A549 treated with CORT108297 at 1 μM for 4 hours (cell line): ENCODE measurements at places on chromosomes 13 and 19. TPM values are rescaled to one million over a fixed set of nuclear protein-coding genes. Genes with fewer than 3 reads are reported as not detected.

Gene IFNL1
- total RNA-seq, result 0.15 to 0.42 TPM (median 0.32 TPM) in 4 of 5 replicates, not detected in the other

Gene MUC16
- 0.02 to 0.07 TPM (median 0.05 TPM) in 5 replicates for total RNA-seq

Gene ENOX1
- total RNA-seq, result 0.70 to 1.1 TPM (median 0.80 TPM) in 5 replicates

Gene LILRA1
- not detected in 5 replicates for total RNA-seq

Gene PVR
- 102 to 126 TPM (median 116 TPM) in 5 replicates for total RNA-seq

Gene ATP4A
- not detected in 5 replicates for total RNA-seq

Gene MRPS12
- total RNA-seq, result 209 to 341 TPM (median 295 TPM) in 5 replicates

Gene TMEM150B
- not detected in 5 replicates for total RNA-seq

Gene EBI3
- total RNA-seq, result 2.8 to 5.2 TPM (median 3.2 TPM) in 5 replicates

Gene SHANK1
- total RNA-seq, result 0.03 to 0.37 TPM (median 0.21 TPM) in 5 replicates

Gene SULT2B1
- total RNA-seq, result 12.8 to 18.0 TPM (median 16.4 TPM) in 5 replicates

Gene ZNF442
- not detected in 5 replicates for total RNA-seq

Gene ZNF132
- total RNA-seq, result 0.08 to 0.10 TPM (median 0.09 TPM) in 5 replicates

Gene CEACAM1
- 1.7 to 1.9 TPM (median 1.8 TPM) in 5 replicates for total RNA-seq

Gene EXOSC5
- total RNA-seq, result 75.7 to 110 TPM (median 102 TPM) in 5 replicates

Gene ZNF773
- 3.9 to 6.3 TPM (median 4.6 TPM) in 5 replicates for total RNA-seq

Gene ZNF583
- 1.4 to 2.3 TPM (median 1.9 TPM) in 5 replicates for total RNA-seq

Gene PNMA8C
- not detected in 5 replicates for total RNA-seq

Gene FLT1
- total RNA-seq, result 0.01 to 0.04 TPM in 2 of 5 replicates, not detected in the others

Gene PTPRH
- total RNA-seq, result 3.7 to 5.3 TPM (median 5.2 TPM) in 5 replicates

Gene ZNF880
- total RNA-seq, result 0.55 to 1.3 TPM (median 0.70 TPM) in 5 replicates

Gene KASH5
- 0.05 to 0.12 TPM (median 0.07 TPM) in 4 of 5 replicates, not detected in the other for total RNA-seq

Gene SIGLEC14
- 0.03 to 0.12 TPM (median 0.05 TPM) in 3 of 5 replicates, not detected in the others for total RNA-seq

Gene ZNF582
- total RNA-seq, result 0.78 to 1.4 TPM (median 0.84 TPM) in 5 replicates

Gene ZNF491
- total RNA-seq, result not detected in 5 replicates

Gene MEDAG
- total RNA-seq, result 0.05 to 0.40 TPM (median 0.06 TPM) in 5 replicates

Gene KLK15
- total RNA-seq, result not detected in 5 replicates

Gene ATXN8OS
- not detected in 5 replicates for total RNA-seq

Gene CAMSAP3
- total RNA-seq, result 3.1 to 5.6 TPM (median 4.4 TPM) in 5 replicates

Gene KCNN4
- 43.7 to 66.7 TPM (median 58.2 TPM) in 5 replicates for total RNA-seq

Gene LILRB4
- 0.06 TPM in 1 of 5 replicates, not detected in the others for total RNA-seq

Gene EEF2
- total RNA-seq, result 849 to 1,108 TPM (median 1,071 TPM) in 5 replicates

Gene IRGC
- total RNA-seq, result not detected in 5 replicates

Gene TPTE2
- not detected in 5 replicates for total RNA-seq

Gene MIDN
- 38.8 to 50.5 TPM (median 43.1 TPM) in 5 replicates for total RNA-seq

Gene PTPRS
- total RNA-seq, result 19.5 to 28.4 TPM (median 27.0 TPM) in 5 replicates

Gene ZNF878
- not detected in 5 replicates for total RNA-seq

Gene PTH2
- total RNA-seq, result not detected in 5 replicates

Gene SPC24
- total RNA-seq, result 11.2 to 17.3 TPM (median 15.3 TPM) in 5 replicates

Gene PSG1
- total RNA-seq, result 0.14 to 0.32 TPM (median 0.27 TPM) in 5 replicates
